ENCODE measurements at places on chromosomes 13 and 19.
A peak's percentile ranks its signal among the peaks of the same experiment; 100 is the strongest.

DNA sequence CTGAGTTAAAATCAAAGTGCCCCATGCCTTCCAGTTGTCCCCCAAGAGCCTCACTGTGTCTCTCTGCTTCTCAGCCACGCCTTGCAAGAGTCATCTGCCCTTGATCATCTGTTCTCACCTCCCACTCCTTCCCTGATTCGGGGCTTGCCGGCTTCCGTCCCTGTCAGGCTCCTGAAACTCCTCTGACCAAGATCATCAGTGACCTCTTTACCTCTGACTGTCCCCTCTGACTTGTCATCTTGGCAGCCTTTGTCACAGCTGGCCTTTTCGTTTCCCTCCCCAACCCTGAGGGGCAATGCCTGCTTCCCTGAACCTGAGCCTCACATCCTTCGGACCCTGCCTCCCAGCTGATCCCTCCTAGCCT, 66.3 kb downstream of the MAP4K1 start:
- no peak for DNase-seq

- DNase-seq, result no peak
Observed at GRCh38 chr13:35127466-35127865, 185.4 kb downstream of the NBEA start.

GRCh38 chr19:12913011-12913561, 6.0 kb downstream of the SYCE2 start:
- DNase-seq, result peak; percentile 99

DNA sequence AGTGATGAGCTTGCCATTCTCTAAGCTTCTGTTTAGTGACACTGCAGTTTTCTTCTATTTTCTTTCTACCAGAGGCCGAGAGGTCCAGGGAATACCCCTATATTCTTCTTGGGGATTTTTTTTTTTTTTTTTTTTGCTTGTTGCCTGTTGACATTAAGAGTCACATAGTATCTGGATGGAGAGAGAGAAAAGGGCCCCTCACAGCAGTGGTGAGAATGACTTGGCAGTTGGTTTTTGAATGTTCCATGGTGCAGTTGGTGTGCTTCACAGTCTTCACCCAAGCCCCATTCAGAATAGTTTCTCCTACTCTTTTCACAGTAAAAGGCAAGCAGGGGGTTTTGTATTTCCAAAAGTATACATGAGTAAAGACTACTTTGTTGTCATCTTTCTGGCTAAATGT, 577.9 kb downstream of the LMO7 start:
- no peak for DNase-seq

- no peak for DNase-seq
Observed at GRCh38 chr13:112934078-112934477, 34.9 kb upstream of the MCF2L start.

GRCh38 chr13:20446405-20446804, 79.3 kb downstream of the CRYL1 start:
- no peak for DNase-seq

DNA sequence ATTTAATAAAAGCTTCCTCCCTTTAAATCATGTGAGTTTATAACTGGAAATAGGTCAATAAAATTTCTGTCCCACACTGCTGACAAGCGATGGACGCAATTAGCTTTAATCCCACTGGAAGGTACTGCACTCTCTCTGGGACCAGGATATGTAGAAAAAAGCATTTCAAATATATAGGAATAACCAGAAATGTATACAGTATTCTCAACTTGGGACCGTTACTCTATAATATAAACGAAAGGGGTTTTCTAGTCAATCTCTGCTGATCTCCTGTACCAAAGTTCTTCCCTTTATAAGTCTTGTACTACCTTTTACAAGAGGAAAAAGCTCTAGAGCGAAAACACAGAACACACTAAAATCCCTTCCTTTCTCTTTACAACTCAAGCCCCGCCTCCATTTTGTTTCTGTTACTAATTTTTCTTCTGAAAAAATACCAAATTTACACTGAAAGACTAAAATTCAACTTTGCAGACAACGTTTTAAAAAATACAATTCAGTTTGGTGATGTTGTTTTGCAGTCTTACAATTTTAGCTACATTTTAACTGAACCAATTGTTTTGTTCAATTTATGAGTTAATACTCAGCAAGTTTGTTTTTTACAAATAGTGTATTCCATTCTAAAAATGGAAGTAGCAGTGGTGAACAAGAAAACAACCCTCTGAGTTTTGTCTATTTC, 1.7 kb upstream of the USPL1 start:
- no peak for DNase-seq

DNA sequence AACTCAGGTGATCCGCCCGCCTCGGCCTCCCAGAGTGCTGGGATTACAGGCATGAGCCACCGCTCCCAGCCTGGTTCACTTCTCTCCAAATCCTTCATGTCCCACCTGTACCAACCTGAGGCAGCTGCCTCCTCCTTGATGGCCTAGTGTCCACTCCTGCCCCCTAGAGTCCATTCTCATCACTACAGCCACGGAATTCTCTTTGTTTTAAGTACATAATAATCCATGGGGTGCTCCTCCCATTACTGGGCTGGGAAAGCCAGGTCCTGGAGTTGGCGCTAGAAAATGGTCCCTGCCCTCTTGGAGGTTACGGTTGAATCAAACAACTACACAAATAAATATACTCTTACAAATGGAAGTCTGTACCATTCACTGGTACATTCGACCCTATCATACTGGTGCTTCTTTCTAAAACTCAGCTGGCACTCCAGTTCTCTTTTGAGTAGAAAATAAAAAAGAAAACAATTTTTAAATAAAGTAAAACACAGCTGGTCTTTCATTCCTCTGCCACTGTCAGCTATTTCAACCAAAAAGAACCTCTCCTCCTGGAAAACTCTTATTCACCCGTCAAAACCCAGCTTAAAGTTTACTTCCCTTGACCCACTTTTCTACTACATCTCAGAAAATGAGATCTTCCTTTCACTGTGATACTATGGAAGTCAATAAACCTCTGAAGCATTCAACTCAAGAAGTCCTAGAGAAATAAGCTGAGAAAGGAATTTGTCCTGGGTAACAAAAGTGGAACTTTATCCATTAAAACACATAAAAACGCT, 22.4 kb upstream of the ARHGEF18 start:
- DNase-seq, result no peak

DNA sequence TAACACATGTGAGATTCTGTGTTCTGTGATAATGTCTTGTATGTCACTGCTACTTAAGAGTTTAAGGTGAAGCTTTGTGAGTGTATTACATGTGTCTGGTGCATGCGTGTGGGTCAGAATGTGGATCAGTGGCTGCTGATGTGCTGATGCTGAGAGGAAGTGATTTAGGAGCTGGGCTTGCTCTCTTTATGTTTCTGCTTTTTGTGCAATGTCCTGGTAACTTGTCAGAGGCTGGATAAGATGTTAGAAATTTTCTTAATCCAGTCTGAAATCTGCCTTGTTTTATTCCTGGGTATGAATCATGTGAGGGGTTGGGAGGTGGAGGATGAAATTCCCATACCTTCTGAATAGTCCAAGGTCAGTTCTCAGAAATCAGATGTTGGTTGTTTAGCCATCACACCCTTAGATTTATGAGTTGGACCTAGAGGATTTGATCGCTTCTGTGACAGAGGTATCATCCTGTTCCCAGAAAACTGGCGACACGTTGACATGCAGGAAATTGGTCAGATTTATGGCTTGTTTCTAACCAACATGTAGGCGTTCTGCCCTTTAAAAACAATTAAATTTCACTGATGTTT, 24.5 kb upstream of the CXCL17 start:
- DNase-seq, result no peak

DNA sequence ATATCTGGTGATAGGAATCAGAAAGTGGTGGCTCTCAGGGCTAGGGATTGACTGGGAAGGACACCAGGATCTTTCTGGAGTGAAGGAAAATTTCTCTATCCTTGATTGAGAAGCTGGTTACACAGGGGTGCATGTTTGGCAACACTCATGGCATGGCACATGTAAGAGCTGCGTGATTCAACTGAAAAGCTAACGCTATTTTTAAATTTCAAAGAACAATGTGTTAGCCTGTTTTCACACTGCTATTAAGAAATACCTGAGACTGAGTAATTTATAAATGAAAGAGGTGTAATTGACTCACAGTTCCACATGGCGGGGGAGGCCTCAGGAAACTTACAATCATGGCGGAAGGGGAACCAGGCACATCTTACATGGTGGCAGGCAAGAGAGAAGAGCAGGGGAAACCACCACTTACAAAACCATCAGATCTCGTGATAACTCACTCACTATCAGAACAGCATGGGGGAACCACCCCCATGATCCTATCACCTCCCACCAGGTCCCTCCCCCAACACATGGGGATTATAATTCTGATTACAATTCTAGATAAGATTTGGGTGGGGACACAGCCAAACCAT, 7.4 kb downstream of the SIGLEC8 start:
- no peak for DNase-seq

DNA sequence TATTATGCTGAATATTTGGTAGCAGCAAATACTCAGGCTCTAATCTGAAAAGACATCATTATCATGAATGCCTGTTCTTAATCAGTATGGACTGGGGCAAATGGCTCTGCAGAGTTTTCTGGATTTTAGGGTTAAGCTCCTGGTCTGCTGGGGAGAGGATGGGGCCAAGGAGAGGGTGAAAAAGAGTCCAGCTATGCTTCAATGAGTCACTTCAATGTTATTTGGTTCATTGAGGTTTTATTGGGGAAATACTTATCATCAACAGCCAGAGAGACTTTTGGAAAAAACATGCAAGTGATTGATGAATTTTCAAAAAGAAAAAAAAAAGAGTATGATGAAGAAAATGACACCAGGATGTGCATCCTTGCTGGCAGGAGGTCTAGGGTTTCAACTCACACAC, 278.3 kb downstream of the UQCRFS1 start:
- no peak for DNase-seq

GRCh38 chr19:8664671-8665057, 33.9 kb downstream of the ACTL9 start:
- DNase-seq, result no peak

DNA sequence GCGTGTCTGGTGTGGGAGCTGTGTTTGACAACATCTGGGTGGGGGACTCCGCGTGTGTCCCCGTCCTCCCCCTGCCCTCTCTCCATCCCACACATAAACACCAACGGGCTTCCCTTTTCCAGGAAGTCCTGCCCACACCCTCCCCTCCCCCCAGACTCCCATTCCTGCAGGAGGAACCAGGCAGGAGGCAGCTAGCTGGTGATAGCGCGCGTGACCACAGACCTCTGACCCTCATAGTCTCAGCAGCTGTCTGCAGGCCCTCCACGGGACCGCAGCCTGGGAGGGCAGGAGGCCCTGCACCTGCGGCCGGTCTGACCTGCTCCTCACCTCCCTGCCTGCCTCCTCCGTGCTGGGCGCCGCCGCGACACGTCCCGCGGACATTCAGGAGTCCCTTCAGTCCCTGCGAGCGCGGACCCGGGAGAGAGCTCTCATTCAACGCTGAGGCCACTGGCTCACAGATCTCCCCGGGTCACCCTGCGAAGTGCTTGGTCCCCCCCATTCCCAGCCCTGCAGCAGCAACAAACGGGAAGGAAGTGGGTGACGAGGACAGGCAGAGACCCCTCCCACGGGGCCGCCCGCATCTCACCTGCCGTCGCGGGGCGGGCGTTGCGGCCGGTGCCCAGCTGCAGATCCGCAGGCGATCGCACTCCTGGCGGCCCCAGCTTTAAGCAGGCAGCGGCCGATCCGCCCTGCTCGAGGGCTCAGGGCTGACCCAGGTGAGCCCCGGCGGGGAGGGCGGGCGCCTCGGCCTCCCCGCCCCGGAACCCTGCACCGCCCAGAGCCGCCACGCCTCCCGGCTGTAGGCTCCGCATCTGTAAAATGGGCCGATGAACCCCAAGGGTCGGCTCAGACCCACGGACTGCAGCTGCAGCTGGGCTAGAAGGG, 1.1 kb upstream of the ACP5 start:
- DNase-seq, result no peak

DNA sequence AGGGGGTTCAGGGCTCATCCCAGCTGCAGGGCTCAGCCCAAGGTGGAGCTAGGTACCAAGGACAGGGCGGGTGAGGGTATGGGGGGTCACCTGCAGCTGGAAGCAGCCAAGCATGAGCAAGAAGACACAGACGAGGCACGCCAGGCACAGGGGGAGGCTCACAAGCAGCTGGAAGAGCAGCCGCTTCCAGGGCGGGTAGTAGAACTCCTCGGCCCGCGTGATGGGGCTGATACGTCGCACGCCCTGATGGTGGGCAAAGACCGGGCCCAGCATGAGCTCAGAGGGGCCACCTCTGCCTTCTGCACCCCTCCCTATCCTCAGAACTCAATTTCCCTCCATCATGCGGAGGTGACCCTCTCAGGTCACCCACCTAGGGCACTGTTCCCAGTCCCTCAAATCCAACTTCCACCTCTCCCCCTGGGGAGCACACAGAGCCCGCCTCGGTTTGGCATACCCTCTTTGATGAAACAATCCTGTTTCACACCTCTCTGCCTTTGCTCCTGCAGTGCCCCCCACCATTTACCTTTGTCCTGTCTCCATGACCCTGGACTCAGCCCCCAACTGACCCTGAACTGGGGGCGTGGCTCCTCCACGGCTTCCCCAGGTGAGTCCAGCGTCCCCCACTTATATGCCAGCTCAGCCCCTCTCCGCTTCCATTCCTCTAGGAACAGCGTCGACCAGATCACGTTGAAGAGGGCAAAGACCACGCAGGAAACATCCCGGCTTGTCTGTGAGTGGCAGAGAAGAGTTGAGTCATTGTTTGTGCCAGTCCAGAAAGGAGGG, 4.2 kb downstream of the ANO8 start:
- no peak for DNase-seq

- DNase-seq, result no peak
Observed at GRCh38 chr13:33543089-33543459, 257.5 kb upstream of the STARD13 start.

DNA sequence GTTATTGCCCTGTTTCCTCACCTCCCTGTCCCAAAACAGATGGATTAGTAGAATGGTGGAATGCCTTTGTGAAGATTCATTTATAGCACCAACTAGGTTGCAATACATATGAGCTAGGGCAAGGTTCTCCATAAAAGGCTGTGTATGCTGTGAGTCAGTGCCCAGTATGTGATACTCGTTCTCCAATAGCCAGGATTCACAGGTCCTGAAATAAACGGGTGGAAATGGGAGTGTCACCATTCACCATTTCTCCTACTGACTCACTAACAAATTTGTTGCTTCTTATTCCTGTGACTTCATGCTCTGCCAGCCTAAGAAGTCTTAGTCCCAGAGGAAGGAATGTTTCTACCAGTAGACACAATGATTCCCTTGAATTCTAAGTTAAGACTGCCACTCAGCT, 1745.4 kb downstream of the SLITRK1 start:
- DNase-seq, result no peak

- no peak for DNase-seq
Observed at GRCh38 chr19:17331045-17331558, 3.6 kb downstream of the ANO8 start.

DNA sequence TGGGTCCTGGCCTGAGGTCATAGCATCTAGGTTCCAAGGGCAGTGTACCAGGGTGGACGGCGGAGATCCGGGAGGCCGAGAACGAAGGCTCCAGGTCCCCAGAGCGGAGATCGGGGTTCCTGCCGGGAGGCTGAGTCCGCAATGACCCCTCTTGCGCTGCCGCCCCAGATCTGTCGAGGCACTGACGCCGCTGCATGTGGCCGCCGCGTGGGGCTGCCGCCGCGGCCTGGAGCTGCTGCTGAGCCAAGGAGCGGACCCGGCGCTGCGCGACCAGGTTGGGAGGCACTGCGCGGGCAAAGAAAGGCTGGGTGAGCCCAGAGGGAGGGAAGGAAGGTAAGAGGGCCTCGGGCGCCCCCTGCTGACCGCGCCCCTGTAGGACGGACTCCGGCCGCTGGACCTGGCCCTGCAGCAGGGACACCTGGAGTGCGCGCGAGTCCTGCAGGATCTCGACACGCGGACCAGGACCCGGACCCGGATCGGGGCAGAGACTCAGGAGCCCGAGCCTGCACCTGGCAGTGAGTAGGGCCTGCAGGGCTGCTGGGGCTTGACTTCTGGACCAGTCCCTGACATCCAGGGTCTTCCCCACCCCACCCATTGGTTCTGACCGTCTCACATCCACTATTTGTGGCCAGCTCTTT, 906 bp downstream of the ANKLE1 start:
- DNase-seq, result no peak

All from NCI-H1417 treated with DMSO at 0.1 percent for 48 hours (cell line).